Non-pigmented ciliary epithelial cell (primary cell): ENCODE measurements at places on chromosomes 13 and 19.

DNA sequence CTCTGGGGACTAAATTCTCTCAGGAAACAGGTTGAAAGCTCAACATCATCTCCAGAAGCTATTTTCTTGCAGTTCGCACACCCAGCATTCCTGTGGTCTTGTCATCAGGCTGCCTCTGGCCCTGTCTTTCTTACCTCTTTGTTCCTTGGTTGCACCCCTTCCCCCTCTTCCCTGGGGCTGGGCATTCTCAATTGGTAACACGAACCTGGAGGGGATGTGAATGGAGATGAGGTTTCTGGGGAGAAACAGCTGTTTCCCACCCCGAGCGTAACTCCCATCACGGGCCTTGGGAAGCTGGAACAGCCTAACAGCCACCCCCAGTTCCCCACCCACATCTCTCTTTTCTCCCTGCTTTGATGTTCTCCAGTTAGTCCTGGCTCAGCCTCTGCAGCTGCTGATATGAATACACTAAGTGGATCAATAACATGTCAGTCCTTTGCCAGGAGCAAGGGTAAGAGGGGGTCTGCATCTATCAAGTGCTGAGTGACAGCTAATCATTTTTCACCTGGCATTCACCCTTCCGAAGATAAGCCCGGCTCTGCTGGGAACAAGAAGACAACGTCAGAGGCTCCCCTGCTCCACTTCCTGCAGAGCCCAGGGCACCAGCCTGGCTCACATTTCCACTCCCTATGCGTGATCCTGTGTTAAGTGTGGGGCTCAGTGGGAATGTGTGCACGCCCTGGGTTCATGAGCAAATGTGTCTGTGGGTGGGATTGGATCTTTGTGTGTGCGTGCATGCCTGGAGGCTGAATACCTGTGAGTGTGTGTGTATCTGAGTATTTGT, 74.0 kb upstream of the KCTD15 start:
- no peak for DNase-seq

- DNase-seq, result no peak
These were observed 785 bp downstream of the NHLRC3 start for GRCh38 chr13:39039041-39039440.

GRCh38 chr13:30755678-30756077, 20.3 kb downstream of the ALOX5AP start:
- DNase-seq, result no peak

- DNase-seq, result no peak
These were observed 2.9 kb downstream of the ANKRD27 start for GRCh38 chr19:32671883-32672593.

DNA sequence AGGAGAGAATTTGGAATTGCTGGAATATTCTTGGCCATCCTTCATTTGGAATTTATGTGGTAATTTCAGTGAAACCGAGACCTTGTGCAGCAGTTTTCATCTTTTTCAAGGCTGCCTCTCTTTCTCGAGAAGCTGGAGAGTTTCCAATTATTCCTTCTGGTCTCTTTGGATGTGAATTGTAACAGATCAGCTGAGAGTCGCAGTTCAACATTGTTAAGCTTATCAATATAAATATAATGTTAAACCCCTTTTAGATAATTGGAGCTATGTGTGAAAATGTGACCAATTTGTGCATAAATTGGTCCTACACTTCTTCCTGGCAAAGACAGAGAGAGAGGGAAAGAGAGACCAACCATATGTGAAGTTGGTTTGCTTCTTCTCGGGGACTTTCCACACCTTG, 425.6 kb downstream of the TSHZ3 start:
- DNase-seq, result no peak

GRCh38 chr19:8731428-8732169, 10.2 kb downstream of the OR2Z1 start:
- no peak for DNase-seq

GRCh38 chr19:18558202-18558555, 509 bp downstream of the KXD1 start:
- DNase-seq, result no peak

- no peak for DNase-seq
These were observed 213.3 kb downstream of the MZT1 start for GRCh38 chr13:72514146-72514545.

GRCh38 chr13:67740871-67741535, 510.9 kb upstream of the PCDH9 start:
- DNase-seq, result no peak

DNA sequence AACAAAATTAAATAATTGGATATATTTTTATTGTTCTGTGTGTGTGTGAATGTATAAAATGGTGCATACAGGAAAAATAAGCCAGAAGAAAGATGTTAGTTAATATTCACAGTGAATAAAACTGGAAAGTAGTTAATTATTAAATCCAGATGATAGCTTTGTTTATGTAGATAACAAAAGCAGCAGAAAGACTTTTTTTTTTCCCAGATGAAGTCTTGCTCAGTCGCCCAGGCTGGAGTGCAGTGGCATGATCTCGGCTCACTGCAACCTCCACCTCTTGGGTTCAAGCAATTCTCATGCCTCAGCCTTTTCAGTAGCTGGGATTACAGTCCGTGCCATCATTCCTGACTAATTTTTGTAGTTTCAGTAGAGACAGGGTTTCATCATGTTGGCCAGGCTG, 140.1 kb downstream of the ZNF486 start:
- no peak for DNase-seq

DNA sequence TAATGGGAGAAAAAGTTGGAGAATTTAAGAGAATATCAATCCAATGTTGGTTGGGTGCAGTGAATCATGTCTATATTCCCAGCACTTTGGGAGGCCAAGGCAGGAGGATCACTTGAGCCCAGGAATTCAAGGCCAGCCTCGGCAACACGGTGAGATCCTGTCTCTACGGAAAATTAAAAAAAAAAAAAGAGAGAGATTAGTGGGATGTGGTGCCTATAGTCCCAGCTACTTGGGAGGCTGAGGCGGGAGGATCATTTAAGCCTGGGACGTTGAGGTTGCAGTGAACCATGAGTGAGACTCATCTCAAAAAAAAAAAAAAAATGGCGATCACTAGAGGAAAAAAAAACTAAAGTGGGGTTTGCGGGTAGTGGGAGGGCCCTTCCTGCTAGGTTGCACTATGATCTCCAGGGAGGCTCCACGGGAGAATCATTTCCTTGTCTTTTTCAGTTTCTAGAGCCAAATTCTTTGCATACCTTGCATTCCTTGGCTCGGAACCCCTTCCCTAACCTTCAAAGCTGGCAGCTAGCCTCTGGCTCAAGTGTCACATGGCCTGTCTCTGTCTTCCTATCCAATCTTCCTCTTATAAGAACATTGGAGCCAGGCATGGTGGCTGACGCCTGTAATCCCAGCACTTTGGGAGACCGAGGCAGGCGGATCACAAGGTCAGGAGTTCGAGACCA, 5.8 kb upstream of the ERCC2 start:
- DNase-seq, result peak; percentile 92

- DNase-seq, result peak; percentile 58
These were observed 28.2 kb downstream of the VSTM1 start for GRCh38 chr19:54035215-54036178.

DNA sequence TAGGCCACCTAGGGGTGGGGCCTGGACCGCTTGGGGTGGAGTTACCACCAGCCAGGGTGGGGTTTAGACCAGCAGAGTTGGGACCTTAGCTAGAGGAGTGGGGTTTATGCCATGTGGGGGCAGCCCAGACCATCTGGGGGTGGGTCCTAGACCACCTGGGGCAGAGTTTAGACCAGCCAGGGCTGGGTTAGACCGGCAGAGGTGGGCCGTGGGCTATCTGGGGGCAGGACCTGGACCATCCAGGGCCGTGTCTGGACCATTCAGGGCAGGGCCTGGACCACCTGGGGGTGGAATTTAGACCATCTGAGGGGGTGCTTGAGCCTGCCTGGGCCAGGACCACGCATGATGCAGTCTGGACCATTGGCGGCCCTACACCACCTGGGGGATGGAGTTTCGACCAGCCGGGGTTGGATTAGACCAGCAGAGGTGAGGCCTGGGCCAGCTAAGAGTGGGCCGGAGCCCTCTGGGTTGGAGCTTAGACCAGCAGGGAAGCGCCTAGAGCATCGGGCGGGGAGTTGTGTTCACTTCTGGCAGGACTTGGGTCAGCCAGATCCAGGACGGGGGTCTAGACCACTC, 10.0 kb upstream of the CACNG6 start:
- DNase-seq, result no peak

GRCh38 chr19:13952931-13953531, 722 bp downstream of the DCAF15 start:
- no peak for DNase-seq

DNA sequence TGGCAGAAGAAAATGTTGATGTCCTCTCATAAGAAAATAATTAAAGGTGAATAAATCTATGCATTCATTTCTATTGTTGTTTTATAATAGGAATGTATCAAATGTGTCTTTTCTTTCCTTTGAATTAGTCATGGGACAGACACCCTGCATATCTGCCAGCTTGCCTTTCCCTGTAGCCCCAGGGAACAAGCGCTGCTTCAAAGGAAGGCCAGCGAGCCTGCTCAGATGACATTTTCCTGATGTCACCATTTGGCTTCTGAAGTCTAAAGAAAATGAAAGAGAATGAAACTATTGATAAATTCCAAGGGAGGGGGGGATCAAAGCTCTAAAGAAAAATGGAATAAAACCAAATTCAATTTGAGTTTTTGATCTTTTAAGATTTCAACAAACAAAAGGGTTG, 574.8 kb downstream of the IRS2 start:
- DNase-seq, result peak; percentile 19

DNA sequence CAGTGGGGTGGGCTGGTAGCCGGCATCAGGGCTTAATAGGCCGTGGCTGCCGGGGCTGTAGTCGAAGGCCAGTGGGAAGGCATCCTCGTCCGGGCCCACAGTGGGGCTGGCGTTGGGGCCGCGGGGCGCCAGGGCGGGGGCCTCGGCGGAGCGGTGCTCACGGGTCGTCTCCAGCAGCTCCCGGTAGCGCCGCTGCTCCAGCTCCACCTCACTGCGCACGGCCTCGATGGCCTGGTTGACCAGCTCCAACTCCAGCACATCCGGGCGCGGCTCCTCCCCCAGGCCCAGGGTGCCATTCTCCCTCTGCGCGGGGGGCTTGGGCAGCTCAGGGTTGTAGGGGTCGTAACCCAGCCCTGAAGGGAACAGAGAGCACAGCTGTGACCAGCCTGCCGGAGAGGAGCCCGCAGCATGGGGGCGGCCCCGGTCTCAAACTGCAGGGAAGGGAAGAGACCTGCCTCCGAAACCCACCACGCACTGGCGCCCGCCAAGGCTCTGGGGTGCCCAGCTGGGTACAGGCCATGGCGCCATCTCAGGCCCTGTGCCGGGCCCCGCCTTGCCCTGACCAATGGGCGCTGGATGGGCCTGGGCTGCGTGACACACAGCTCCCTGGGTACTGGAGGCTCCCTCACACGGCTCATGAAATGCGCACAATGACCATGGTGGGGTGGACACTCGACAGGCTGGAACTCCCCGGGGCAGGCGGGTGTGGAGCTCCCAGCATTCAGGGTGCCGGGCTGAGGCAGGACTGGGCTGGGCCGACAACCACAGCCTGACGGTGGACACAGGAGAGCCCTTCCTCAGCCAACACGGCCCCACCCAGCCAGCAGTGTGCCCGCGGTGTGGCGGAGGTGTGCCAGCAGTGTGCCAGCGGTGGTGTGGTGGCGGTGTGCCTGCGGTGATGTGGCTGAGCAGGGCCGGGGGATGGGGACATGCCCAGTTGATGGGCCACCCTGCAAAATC, 16.5 kb upstream of the ATP8B3 start:
- DNase-seq, result no peak

- no peak for DNase-seq
These were observed 106.3 kb downstream of the KCTD15 start for GRCh38 chr19:33902802-33903488.

GRCh38 chr13:108494991-108495645, 134.3 kb upstream of the MYO16 start:
- DNase-seq, result no peak

DNA sequence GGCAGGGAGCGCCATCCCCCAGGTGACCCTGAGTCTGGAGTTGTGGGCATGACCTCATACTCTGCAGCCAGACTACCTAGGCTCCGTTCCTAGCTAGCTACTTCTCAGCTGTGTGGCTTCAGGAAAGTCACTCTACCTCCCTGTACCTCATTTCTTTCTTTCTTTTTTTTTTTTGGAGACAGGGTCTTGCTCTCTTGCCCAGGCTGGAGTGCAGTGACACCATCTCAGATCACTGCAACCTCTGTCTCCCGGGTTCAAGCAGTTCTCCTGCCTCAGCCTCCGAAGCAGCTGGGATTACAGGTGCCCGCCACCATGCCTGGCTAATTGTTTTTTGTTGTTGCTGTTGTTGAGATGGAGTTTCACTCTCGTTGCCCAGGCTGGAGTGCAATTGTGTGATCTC, 15.0 kb downstream of the PLIN3 start:
- no peak for DNase-seq

- no peak for DNase-seq
These were observed 11.8 kb downstream of the ARHGEF18 start for GRCh38 chr19:7360393-7360984.

- DNase-seq, result no peak
These were observed 3.9 kb upstream of the PLPP2 start for GRCh38 chr19:294946-295686.

DNA sequence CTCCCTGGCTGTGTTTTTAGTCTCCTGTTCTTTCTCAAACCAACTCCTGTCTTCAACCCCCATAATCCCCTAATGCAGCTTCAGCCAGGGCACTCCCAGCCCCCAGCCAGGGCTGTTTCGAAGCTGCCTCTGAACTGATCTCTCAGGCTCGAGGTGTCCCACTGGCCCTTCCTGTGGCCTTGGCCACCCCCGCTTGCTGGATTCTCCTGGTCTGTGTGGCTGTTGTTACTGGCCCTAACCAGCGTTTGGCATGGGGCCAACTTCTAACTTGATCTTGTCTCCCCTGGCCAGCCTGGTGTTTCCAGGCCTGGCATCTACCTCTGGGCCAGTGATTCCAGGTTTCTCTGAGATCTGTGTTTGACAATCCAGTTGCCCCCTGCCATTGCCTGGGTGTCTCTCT, 11.0 kb downstream of the XAB2 start:
- DNase-seq, result no peak

GRCh38 chr13:53783471-53783870, 754.9 kb downstream of the OLFM4 start:
- DNase-seq, result no peak

DNA sequence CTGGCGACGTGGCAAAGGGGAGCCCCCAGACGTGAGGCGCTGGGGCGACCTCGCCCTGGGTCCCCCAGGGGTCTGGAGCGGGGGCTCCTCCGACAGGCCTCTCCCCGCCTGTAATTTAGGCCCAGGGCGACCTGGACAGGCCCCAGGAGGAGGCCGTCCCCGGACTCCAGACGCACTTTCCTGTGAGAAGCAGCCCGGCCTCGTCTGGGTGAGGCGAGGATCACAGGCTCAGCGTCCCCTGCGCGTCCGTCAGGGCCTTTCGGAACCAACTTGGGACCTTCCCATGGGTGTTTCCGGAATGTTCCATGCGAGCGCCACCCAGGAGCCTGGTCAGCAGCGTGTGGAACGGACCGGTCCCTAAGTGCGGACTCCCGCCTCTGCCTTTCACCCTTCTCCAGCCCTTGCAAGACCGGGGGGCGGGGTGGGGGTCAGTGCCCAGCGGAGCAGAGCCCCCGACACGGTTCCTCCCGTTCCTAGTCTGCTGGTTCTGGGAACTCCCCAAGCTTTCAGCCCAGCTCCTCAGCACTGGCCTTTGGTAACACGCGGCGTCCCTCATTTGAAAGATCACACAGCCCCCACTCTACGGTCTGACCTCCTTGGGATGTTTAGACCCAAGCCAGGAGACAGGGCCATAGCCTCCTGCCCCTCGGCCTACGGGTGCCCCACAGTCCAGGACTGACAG, 1.1 kb upstream of the GRTP1 start:
- DNase-seq, result no peak

GRCh38 chr19:45418802-45419201, 4.9 kb downstream of the ERCC1 start:
- no peak for DNase-seq

- no peak for DNase-seq
These were observed 5.1 kb upstream of the FXYD5 start for GRCh38 chr19:35149463-35149862.
